ENCODE measurements at places on chromosomes 11 and 22. TPM values are rescaled to one million over a fixed set of nuclear protein-coding genes. Genes with fewer than 3 reads are reported as not detected.

GRCh38 chr11:35855671-35856070, 88.2 kb upstream of the LDLRAD3 start:
- no peak for DNase-seq

The IMMP1L gene
- 20.3 TPM for polyA plus RNA-seq

- no peak for DNase-seq
These were observed 15.0 kb downstream of the PRDM11 start for GRCh38 chr11:45161252-45162063.

GRCh38 chr22:25716637-25717036, 25.4 kb upstream of the MYO18B start:
- DNase-seq = no peak

The WBP2NL gene
- not detected for polyA plus RNA-seq

The IFITM1 gene
- polyA plus RNA-seq = 5.1 TPM

The KRTAP5-2 gene
- not detected for polyA plus RNA-seq

- DNase-seq = no peak
These were observed 54.5 kb downstream of the TRIM44 start for GRCh38 chr11:35717043-35717442.

The GSTT2B gene
- 3.4 TPM for polyA plus RNA-seq

- peak; percentile 50 for DNase-seq
These were observed 6.7 kb upstream of the CCDC90B start for GRCh38 chr11:83292709-83293456.

- peak; percentile 33 for DNase-seq
These were observed 60.6 kb downstream of the NXPE2 start for GRCh38 chr11:114738954-114739353.

- no peak for DNase-seq
These were observed 157.9 kb downstream of the NCAM1 start for GRCh38 chr11:113119074-113119473.
